Eye (tissue), 1 donor: ENCODE measurements at places on chromosomes 5 and 9.

GRCh38 chr9:109242014-109242413 lies 75.0 kb upstream of the FRRS1L start:
- DNase-seq, result no peak

- DNase-seq, result peak; percentile 92
These were observed 73.6 kb upstream of the RPS23 start for GRCh38 chr5:82351754-82352145.

DNA sequence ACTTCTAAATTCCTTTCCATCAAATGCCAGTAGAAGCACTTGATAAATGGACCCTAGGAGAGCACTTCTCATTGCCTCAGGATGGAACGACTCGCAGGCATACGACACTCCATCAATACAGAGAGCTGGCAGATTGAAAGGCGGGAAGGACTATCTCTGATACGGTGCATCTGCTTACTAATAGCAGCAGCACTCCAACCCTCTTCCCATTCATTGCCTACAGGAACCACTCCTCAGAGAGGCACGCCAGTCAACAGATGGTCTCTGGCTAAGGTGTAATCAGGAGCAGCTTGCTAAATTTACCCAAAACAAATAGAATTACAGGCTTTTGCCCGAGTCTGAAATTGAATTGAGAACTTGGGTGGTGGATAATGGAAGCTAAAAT lies 168.1 kb downstream of the EFNA5 start:
- DNase-seq, result peak; percentile 35

- DNase-seq, result no peak
These were observed 49.5 kb upstream of the TYRP1 start for GRCh38 chr9:12643686-12644085.

- peak; percentile 64 for DNase-seq
These were observed 3.5 kb upstream of the PHYHD1 start for GRCh38 chr9:128917151-128917849.

DNA sequence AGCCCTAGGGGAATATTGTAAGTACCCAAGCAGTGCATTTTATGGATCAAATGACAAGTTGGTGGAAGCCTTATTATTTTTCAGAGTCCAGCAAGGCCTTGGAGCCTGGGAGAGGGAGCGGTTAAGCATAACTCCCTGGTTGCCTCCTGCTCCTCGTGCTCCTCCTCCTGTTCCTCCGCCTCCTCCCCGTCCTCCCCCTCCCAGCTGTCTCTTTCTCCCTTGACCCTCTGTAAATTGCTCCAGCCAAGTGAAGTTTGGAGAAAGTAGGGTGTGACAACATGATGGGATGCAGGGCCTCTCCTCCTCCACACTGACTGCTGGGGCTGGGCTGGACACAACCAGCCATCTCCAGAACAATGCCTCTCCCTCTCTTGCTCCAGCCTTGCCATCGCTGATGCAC lies 586.9 kb downstream of the CCDC171 start:
- no peak for DNase-seq

DNA sequence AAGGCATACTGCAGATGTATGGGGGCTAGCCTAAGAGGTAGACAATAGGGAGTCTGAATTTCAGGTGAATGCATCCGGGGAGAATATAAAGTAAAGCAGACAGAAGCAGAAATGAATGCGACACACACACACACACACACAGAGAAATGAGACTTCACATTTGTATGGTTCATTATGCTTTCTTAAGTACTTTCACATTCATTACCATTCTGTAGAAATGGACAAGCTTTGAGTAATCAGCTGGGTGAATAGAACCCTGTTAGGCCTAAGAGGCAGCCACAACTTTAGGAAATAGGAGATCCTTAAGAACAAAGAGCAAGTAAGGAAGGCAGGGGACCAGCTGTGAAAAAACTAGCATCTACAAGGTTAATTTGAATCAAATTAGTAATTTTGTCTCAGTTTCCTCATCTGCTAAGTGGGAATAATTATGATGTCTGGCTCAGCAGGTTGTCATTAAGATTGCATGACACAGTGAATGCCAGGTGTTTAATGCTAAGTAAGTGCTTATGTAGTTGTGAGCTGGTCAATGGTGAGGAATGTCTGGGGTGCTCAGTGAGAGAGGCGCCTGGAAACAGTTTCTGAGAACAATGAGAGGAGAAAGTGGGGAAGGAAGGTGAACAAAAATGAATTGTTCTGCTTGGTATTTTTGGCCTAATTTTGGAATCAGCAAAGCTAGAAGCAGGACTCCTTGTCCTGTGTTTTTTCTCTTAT lies 265.8 kb upstream of the CLINT1 start:
- DNase-seq, result no peak

DNA sequence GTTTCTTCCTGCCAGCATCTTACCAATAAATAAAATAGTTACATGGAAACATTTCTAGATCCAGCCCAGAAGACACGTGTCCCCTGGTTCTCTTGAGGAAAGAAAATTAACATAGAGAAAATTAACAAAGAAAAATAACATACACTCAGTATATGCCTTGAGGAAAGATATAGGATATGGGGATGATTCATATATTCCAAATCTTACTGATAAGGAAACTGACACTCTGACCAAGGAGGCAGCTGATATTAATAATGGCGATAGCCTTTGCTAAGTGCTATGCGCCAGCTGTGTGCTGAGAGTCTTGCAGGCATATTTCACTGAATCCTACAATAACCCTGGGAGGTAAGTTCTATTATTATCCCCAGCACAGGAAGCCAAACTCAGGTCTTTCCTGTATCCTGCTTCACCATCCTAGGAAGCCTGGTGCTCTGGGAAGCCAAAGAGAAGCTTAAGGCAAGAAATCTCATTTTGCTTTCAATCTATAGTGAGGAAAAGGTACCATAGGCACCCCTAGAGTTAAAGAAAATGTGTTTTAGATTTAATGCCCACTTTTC lies 302.7 kb upstream of the NREP start:
- DNase-seq, result no peak

- DNase-seq, result peak; percentile 30
These were observed 31.4 kb upstream of the ANKRD55 start for GRCh38 chr5:56264417-56265025.

DNA sequence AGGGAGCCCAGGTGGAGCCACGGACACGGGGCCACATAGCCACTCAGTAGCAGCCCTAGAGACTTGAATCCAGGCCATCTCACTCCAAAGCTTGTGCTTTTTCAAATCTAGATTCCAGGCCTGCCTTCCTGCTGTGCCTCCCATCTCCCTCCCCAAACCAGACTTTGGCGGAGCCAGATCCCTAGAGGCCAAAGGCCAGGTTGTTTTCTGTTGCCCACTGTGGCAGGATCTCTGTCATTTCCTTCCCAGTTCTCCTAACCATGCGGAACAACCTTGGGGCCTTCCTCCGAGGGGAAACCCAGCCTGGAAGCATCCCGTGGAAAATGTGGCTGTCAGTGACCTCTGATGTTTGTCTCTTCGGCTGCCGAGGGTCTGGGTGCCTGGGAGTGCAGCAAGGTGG lies 16.4 kb upstream of the RPS14 start:
- DNase-seq, result no peak

- DNase-seq, result no peak
These were observed 35.2 kb downstream of the FKTN start for GRCh38 chr9:105593145-105593544.
